DMS153 (cell line): ENCODE measurements at places on chromosomes 3 and 15.

GRCh38 chr3:70615286-70615685 is 302.8 kb upstream of the MDFIC2 start:
- no peak for DNase-seq

- DNase-seq: no peak
Observed at GRCh38 chr3:183275418-183275817, 22.4 kb downstream of the B3GNT5 start.

GRCh38 chr15:90686435-90687218 is 30.5 kb upstream of the BLM start:
- DNase-seq: no peak

DNA sequence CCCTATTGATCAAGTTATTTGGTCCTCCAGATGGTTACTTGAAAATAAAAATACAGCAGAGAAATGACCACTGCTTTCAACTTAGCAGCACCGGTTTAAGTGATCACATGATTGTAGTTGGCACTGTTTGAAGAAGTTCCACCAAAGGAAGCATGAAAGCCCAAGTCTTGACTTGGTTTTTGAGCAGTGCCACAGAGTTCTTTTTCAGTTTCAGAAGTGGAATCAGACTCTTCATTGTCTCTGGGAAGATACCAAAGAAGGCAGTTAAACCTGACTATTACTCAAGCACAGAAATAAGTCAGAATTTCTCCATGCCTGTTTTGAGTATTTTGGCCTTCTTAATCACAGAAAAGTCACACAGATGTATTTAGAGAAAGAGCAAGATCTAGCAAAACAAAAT is 66.7 kb downstream of the BBX start:
- no peak for DNase-seq

DNA sequence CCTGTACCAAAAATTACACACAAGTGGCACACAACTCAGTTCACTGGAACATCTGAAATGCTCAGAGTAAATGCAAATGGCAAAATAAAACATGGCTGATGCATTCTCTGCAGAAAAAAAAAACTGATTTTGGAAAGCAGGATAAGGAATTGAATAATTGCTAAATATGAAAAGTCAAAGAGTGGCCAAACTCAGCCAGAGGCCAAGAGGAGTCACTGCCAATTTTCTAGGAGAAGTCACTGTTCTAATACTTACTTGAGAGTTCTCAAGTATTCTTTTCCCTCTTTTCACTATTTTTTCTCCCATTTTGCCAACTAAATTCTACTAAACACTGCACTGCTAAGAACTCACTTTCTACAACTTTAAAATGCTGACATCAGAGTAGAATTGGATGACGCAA is 1018.6 kb downstream of the TUSC7 start:
- DNase-seq: no peak

DNA sequence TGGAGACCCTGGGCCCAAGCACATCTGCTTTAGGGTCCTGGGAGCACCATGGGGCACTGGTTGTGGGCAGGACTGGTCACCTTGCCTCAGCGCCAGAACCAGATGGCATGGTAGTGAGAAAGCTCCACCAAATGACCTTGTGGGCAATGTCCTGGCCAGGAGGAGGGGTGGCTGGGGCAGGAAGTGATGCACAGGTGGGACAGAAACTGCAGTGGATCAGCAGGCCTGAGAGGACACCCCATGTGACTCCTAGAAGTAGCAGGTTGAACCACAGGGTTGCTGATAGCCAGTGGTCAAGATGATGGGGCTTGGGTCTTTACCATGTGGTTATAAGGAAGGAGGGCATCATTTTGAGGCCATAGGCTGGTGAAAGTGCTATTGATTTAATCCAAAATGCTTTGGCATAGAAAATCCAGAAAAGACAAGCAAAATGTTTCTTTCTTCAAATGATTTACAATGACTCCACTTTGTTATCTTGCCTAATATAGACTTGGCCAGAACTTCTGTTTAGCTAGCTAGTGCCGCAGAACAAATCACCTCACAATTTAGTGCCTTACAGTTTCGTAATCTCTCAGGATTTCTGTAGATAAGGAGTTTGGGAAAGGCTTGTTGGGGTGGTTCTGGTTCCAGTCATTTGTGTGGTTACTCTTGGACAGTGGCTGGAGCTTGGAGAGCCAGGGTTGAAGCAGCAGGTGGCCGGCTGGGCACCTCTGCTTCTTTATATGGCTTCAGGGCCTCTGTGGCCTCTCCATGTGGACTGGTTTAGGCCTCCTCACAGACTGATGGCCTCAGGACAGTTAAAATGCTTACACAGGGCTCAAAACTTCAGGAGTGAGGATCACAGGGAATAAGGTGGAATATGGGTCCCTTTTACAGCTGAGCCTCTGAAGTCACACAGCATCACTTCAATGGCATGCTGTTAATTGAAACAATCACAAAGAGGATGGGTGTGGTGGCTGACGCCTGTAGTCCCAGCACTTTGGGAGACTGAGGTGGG is 27.5 kb downstream of the TMEM158 start:
- DNase-seq: no peak

- no peak for DNase-seq
Observed at GRCh38 chr15:63891079-63891767, 57.5 kb upstream of the HERC1 start.

DNA sequence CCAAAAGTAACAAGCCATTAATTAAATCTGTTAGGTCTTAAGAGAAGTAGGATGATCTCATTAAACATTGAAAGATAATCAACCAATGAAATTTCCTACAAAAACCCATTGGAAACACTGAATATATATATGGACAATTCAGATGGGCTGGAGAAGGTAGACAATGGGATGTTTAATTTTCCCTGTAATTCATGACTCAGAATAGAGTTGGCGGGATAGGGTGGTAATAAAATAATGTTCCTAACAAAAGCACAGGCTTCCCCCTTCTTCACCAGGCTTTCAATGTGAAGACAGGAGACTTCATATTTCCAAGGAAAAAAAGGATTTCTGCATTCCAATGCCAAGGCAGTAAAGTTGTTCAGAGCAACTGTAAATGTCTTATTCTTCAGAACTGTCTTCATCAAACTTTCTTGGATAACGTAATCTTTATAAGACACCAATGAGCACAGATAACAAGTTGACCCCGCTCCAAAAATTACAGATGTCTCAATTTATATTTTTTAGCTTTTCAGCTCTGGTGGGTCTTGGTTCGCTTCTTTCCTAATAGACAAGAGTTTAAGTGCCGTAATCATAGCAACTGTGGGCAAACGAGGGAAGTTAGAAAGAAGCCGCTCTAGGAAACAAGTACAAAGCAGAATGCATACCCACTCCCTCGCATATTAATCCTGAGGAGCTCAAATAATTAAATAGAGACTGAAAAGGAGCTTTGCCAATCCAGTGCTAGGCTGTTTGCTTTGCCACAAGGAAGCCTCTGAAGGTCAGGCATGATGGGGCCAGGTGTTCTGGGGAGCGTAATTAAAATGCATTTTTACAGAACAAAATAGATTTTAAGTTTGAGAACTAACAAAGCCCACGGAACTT is 377.0 kb downstream of the FOXP1 start:
- DNase-seq: no peak

DNA sequence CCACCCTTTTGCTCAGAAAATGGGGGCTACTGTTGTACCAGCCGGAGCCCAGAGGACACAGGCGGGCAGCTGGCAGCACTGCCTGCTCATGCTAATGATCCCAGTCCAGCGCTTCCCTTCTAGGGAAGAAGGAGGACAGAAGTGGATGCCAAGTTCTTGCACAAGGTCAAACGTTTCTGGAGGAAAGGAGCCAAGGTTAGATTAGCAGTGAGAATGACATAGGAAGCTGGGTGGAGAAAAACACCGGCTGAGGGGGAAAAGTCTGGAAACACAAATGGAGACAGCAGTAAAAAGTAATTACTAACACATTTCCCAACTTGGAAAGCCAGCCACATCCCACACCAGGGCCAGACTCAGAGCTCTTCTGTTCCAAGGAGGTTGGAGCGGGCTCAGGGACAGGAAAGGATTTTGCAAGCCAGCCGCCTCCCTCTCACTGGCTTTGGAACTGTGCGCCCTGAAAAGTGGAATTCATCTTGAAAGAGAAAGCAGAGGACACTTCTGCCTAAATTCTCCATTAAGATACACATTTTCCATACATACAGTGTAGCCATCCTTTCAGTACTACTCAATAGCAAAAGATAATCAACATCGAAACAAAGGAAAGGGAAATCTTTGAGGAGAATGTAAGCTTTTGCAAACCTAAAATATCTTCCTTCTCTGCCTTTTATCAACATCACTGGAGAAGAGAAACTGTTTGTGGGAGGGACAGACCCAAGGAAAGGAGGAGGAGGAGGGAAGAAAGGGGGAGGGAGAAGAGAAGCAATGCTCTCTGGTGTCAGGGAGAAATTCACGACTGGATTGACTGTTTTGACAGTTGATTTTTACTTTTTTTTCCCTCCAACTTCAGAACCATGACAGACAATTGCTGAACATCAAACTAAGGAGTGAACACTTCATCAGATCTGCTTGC is 133.6 kb downstream of the CD47 start:
- no peak for DNase-seq

DNA sequence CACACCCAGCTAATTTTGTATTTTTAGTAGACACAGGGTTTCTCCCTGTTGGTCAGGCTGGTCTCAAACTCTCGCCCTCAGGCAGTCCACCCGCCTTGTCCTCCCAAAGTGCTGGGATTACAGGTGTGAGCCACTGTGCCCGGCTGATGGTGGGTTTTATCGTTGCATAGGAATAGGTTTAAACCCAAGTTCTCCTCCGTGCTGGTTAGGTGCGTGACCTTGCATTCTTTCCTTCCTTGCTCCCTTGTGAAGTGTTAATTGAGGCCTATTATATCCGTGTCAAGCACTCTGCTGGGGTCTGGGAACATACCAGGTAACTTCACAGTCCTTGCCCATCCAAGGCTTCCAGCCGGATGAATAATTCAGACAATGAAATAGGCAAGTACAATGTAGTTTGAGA is 19.3 kb upstream of the ETV5 start:
- DNase-seq: no peak
